Upper lobe of right lung (tissue), 1 donor: ENCODE measurements at places on chromosomes 5 and 9. TPM values are rescaled to one million over a fixed set of nuclear protein-coding genes. Genes with fewer than 3 reads are reported as not detected.

The GALNT12 gene
- total RNA-seq, result 28.3 TPM

The NOXA1 gene
- 6.5 TPM for total RNA-seq

GRCh38 chr5:74576941-74577456, 63.5 kb downstream of the ENC1 start:
- DNase-seq, result no peak

DNA sequence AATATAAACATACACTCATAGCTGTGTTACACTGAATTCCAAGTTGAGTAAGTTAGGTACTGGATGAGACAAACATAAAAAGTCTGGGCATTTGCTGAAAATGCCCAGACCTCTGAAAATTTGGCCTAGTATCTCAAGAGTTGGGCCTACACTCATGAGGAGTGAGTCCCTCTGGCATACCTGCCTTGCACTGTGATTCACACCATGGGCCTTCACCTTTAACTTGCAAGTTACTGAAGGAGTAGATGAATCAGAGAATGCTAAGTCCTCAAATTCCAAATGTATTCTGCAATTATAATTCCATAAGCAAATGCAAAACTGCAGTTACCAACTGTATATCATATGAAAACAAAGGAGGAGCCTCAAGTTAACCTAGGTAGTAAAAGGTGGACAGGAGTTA, 32.3 kb upstream of the C9orf40 start:
- DNase-seq, result no peak

- no peak for DNase-seq
Observed at GRCh38 chr5:87408204-87408603, 4.5 kb downstream of the CCNH start.
